Spinal cord (tissue), 10 donors: ENCODE measurements at places on chromosomes 11 and 22. TPM values are rescaled to one million over a fixed set of nuclear protein-coding genes. Genes with fewer than 3 reads are reported as not detected.

- H3K4me1 ChIP-seq = peaks cover 4% of the 10 kb centered on the region
- no peak overlapping the region for H3K4me3 ChIP-seq
- no peaks in the 10 kb centered on the region for H3K36me3 ChIP-seq
- DNase-seq = no peak
- no peak overlapping the region for H3K27ac ChIP-seq
Observed at GRCh38 chr11:33536178-33536577, 164.4 kb downstream of the C11orf91 start.

Gene CECR2
- polyA plus RNA-seq = 14.2 TPM

Gene IGSF9B
- polyA plus RNA-seq = 45.4 TPM

- H3K4me1 ChIP-seq = peaks cover 13% of the 10 kb centered on the region
- DNase-seq = no peak
- H3K4me3 ChIP-seq = no peak overlapping the region
- no peak overlapping the region for H3K27ac ChIP-seq
- H3K27me3 ChIP-seq = no peaks in the 10 kb centered on the region
Observed at GRCh38 chr22:48226026-48227013, 1463.9 kb downstream of the TBC1D22A start.

- no peaks in the 10 kb centered on the region for H3K36me3 ChIP-seq
- H3K27ac ChIP-seq = no peak overlapping the region
Observed at GRCh38 chr22:44661659-44662569, 40.1 kb upstream of the PRR5 start.

- no peaks in the 10 kb centered on the region for H3K4me1 ChIP-seq
- H3K4me3 ChIP-seq = no peak overlapping the region
- H3K27ac ChIP-seq = no peak overlapping the region
- DNase-seq = no peak
- H3K36me3 ChIP-seq = no peaks in the 10 kb centered on the region
Observed at GRCh38 chr11:81092522-81092921, 1641.1 kb downstream of the FAM181B start.

Gene OR4S1
- polyA plus RNA-seq = not detected

DNA sequence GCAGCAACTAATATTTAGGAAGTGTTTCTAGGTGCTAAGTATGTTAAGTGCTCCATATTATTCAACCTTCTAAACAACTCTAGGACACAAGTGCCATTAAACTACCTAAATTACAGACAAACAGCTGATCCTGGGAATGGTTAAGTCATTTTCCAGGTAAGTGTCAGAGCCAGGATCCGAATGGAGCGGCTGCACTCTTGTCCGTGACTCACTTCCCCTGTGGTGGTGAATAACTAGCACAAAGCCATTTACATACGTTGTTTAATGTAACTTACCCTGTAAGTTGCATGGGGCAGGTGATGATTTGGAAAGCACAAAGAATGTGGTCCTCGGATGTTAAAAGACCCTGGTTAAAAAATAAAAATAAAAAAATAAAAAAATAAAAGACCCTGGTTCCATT, 8.8 kb upstream of the PRG2 start:
- no peak overlapping the region for H3K27ac ChIP-seq
- no peak overlapping the region for H3K4me3 ChIP-seq
- no peak for DNase-seq
- no peaks in the 10 kb centered on the region for H3K4me1 ChIP-seq
- H3K27me3 ChIP-seq = peaks cover 2% of the 10 kb centered on the region
- no peaks in the 10 kb centered on the region for H3K36me3 ChIP-seq

Gene HORMAD2
- polyA plus RNA-seq = 0.15 TPM
